ENCODE measurements at places on chromosomes 6 and 20.

GRCh38 chr6:13194852-13195251, 133.5 kb downstream of the TBC1D7 start:
- no peak for DNase-seq

DNA sequence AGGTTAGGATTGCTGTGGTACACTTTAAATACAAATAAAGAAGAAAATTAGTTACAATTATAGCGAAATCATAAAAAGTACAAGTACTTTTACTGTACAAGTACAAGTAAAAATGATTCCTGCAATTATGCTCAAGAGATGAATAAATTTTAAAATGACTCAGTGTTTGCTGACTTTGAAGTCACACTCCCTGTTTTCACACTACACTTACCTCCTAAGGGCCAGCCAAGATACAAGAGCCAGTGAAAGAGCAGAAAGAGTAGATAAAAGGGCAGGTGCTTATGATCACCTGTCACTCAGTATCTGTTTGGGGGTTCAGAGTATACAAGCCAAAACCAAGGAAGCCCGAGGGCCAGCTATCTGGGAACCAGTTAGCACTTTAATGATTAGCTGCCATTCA, 41.0 kb upstream of the COL21A1 start:
- no peak for DNase-seq

DNA sequence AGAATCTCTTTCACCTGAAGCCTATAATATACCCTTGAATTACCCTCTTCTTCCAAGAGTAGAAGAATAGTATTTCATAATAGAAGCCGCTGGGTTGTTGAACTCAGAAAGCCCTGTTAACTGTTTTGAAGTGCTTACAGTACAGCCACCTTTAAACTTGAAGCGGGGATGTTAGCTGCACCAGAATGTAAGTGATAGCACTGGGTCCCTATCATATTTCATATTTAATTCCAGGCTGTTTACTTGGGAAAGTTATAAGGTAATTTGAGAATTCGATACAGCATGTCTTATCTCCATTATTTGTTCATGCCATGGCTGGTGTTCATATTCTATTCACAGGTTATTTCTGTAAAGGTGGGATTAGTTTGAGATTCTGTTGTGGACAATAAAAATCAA, 63.5 kb upstream of the VSTM2L start:
- no peak for DNase-seq

DNA sequence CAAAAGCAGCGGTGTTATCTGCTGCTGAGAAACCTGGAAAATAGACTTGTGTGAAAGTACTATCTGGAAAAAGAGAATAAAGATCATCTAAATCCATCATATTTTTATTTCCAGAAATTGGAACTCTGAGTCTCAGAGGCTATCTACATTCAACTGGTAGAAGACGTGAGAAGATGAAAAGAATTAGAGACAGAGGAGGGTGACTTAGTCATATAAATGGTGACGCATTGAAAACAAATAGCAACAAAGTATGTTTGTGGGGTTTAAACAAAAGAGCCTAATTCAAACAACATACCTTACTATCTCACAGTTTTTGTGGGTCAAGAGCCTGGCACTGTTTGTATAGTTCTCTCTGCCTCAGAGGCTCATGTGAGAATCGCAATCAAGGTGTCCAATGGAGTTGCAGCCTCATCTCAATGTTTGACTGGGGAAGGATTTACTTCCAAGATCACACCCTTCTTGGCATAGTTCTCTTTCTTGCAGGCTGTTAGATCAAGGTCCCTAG, 757.1 kb upstream of the SLC35B3 start:
- DNase-seq: no peak

All from upper lobe of left lung (tissue), 6 donors.